Fibroblast of gingiva (primary cell): ENCODE measurements at places on chromosomes 11 and 22.
A peak's percentile ranks its signal among the peaks of the same experiment; 100 is the strongest.

DNA sequence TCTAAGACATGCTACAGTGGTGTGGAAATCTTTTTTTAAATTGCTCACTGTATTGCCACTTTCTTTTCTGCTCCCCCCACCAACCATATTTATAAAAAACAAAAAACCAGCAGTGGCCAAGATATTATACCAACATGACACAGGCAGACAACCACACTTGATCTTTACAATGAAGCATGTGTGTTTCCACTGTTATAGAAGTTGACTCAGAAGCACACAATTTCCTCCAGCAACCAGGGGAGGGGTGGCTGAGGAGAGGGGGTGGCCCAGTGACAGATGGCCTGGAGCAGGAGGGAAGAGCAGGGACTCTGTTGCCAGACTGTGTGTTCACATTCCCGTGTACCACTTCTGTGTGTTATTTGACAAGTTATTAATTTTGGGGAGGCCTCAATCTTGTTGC lies 14.8 kb downstream of the CD59 start:
- peak; percentile 45 for DNase-seq

DNA sequence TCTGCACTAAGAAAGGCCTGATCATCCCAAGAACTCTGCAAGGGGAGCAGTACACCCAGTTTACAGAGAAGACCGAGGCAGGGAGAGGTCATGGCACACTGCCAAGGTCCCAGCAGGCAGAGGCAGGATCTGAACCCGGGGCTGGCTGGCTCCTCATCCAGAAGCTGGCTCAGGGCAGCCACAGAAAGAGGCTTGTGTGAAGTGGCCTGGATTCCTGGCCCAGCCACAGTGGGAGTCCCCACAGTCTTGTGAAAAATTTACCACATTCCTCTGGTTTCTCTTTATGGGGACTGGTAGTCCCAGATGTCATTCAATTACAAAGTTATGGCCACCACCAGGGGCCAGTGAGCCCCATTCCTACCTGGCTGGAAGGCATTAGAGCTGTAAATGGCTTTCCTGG lies 440.5 kb downstream of the MIAT start:
- DNase-seq, result no peak

DNA sequence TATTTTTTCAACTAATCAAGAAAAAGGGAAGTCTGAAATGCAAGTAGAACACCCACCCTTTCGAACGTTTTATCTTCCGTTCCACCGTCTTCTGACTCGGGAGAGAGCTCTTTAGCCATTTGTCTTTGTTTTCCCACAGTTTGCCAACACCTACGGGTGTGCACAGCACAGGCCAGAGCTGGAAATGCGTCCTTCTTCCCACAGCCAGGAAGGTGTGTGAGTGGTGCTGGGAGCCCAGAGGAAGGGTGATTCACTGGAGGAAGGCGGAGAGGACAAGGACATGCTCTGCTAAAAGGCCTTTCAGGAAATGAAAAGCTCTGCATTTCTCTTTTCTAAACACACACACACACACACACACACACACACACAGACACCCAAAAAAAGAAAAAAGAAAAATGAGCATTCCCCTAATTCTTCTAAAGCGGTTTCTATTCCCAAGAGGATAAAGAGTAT lies 18.5 kb downstream of the ENDOD1 start:
- peak; percentile 8 for DNase-seq

DNA sequence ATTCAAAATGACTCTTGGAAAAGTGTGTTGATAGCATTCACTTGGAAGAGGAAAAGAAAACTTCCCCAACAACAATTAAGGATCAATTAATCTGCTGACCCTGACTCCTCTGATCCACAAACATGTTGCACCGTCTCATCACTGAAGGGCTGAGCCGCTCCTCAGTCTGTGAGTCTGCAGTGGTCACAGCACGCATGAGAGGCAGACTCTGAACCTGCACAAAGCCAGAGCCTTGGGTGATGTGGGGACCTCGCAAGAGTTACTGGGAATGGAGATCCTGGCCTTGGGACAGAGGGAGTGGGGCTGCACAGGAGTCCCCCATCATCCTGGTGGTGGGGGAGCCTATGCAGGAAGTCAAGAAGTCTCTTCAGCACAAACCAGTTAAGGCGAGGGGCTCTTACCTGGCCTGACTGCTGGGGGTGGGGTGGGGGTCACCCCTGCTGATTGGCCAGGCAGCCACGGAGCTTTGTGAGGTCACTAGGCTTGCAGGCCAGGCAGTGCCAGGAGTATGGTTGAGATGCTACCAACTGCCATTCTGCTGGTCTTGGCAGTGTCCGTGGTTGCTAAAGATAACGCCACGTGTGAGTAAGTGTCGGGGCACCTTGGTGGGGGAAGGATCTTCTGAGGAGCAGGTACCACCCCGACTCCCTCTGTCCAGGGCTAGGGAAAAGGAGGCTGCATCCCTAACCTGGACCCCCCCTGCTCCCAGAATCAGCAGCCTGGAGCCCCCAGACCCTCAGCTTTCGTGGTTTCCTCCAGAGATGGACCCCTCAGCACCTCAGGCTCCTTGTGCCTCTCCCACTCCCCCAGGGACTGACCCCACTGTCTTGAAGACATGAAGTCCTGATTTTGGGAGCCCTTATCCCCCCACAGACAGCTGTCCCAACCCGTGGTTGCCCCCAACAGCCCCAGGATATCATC lies at the start of gene ACR:
Gene ACR, plus strand, starts transcription at position 477 of the 921 bp plus-strand sequence. Its CDS starts 32 bp downstream, at position 509.
- DNase-seq, result no peak

DNA sequence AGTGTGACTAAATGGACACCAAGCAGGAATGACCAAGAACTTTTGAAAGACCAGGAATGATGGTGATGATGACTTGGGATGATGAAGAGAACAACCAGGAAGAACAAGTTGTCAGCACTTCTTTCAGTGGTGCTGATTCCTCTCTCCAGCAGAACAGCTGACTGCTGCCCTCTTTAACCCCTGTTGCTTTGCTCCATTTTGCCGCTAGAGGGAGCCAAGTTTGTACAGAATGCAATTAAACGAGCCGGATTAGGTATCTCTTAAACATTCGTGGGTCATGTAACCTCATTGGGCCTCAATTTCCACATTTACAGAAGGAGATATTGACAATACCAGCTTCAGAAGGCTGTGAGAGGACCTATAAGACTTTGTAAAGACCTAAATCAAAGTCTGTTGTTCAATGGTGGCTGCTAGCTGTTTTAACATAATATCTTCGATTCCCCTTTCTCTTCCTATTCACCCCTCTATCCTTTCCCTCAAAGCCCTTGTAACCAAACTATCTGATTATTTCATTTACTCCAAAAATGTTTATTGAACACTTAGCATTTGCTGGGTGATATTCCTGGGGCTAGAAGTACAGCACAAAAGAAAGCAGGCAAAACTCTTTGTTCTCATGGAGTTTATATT lies 1.9 kb downstream of the OR4S1 start:
- no peak for DNase-seq

- peak; percentile 19 for DNase-seq
Measured at GRCh38 chr11:13691286-13691899, 22.9 kb downstream of the FAR1 start.

- no peak for DNase-seq
Measured at GRCh38 chr11:28296426-28296825, 188.2 kb downstream of the METTL15 start.

DNA sequence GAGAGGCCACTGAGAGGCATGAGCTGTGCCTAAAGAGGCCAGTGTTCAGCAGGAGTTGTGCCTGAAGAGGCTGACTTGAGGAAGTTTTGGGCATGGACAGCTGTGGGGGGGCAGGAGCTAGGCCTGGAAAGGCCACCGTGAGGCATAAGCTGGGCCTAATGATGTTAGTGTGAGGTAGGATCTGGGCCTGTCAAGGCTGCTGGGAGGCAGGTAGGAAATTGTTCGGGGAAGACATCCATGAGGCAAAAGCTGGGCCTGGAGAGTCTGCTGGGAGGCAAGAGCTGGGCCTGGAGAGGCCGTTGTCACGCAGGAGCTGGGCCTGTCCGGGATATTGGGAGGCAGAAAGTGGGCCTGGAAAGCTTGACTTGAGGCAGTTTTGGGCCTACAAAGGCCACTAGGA lies 44.9 kb downstream of the OR4C45 start:
- no peak for DNase-seq

GRCh38 chr22:22014285-22014659 lies 31.7 kb upstream of the TOP3B start:
- DNase-seq, result no peak

DNA sequence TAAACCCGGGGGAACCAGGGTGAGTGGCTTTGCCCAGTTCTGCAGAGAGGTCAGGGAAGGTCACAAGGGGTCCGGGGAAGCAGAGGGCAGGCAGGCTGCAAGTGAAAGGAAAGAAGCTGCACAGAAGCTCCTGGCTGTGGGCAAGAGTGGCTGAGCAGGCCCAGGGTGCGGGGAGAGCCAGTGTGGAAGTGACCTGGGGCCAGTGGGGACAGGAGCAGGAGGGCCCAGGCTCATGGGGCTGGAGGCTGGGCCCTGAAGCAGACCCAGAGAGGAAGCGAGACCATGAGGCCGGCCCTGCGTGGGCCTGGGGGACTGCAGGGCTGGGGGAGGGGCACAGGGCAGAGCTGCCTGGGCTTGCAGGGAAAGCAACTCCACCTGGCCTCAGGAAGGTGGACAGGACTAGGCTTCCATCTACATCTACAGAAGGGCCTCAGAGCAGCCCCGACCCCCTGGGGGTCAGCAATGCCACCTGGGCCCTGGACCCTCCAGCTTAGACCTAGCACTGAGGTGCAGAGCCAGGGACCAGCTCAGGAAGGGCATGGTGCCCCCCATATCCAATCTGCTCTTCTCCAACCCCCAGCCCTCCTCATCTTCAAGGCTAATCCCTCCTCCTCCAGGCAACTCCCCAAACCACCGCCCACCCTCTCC lies 11.6 kb downstream of the IGF2 start:
- no peak for DNase-seq

GRCh38 chr11:1757861-1758610 lies 5.7 kb downstream of the CTSD start:
- DNase-seq, result no peak

GRCh38 chr22:50046019-50046415 lies 12.1 kb downstream of the TTLL8 start:
- DNase-seq, result no peak

GRCh38 chr11:12802418-12803085 lies 128.3 kb downstream of the TEAD1 start:
- peak; percentile 34 for DNase-seq

DNA sequence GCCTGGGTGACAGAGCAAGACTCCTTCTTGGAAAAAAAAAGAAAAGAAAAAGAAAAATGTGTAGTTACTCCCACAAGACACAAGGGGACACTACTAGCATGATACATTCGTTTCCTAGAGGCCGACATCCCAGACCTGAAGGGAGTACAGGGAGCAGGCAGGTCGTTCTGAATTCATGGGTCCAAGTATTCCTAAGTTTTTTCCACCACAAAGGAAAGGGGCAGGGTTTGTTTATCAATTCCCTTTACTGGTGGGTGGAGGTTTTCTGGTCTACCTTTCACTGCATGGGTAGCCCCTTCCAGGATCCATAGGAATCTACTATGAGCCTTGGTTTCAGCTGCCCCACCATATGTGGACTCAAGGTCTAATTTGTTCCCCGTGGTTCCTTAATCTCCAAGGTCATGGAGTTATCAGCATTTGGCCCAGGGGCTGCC lies 11.8 kb downstream of the TIGD3 start:
- peak; percentile 73 for DNase-seq

- DNase-seq, result peak; percentile 75
Measured at GRCh38 chr11:71212871-71213559, 39.4 kb downstream of the SHANK2 start.

DNA sequence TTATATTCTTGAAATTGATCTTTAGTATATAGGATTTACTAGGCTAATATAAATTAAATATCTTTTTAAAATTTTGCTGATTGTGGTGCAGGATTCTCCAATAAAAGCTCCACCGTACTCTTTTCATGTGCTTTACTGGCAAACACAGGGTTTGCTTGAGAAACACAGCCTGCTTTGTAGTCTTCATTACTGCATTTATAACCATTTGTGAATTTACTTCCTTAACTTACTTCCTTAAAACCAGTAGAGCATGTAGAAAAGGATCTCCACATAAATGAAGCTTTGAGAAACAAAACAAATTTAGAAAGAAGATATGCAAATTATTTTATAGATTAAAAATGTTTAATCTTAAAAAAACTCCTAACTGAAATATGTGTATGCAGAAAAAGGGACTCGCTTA lies 28.8 kb downstream of the SWAP70 start:
- no peak for DNase-seq

GRCh38 chr11:134423106-134423505 lies 11.1 kb upstream of the B3GAT1 start:
- DNase-seq, result no peak

- DNase-seq, result peak; percentile 71
Measured at GRCh38 chr22:46086577-46087335, 63.6 kb upstream of the PPARA start.

DNA sequence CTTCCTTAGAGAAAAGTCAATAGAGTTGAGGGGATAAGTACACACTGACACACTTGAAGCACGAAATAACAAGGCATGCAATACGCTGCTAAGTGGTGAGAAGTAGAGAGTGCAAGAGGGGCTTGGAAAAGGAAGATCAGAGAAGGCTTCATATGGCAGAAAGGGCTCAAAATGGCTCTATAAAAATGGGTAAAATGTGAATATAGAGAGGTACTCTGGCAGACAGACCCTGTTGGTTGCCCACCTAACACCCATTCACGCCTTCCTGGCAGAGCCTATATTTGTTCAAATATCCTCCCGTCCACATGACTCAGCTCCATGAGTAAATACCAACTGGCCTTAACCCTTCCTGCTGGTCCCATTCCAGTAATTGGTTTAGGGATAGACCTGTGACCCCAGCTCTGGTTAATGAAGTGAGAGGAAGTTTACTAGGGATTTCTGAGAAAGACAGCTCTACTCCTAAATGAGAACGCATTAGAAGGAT lies 38.9 kb upstream of the CCDC34 start:
- DNase-seq, result no peak

- peak; percentile 67 for DNase-seq
Measured at GRCh38 chr22:31082606-31083376, 1.7 kb downstream of the SMTN start.

GRCh38 chr22:49188091-49188490 lies 639.6 kb downstream of the BRD1 start:
- no peak for DNase-seq

DNA sequence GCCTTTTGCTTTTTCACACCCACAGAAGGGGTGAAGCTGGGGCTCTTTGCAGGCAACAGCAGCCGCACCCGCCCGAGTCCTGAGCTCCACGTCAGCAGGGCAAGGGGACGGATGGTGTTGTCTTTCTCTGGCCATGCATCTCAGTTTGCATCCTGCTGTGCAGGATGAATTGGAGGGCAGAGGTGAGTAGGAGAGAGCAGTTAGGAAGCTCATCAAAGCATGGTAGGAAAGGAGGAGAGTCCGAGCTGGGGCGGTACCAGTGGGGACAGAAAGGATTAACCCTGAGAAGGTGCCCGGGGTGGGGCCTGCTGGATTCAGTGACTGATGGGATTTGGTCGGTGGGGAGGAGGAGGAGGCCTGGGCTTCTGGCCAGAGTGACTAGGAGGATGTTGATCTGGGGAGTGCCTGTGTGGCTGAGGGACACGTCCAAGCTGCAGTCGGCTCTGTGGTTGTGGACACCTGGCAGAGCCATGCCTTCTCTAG lies 14.6 kb downstream of the FAM83F start:
- no peak for DNase-seq

DNA sequence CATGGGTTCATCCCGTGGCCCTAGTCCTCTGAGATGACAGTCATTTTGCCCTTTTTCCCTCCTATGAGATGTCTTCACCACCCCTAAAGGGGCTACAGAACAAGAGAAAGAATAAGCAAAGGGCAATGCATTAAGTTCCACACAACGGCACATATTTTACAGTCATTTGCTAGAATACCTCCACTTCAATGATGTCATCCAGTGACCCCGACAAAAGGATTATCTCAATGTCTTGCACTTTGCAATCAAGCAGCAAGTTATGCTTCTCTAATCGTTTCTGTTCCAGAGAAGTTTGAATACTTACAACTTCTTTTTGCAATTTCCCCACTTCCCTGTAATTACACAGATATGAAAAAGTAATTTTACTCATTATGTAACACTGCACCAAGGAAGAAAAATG lies 49.9 kb downstream of the FAM118A start:
- no peak for DNase-seq
